Activated T-cell treated with anti-CD3 and anti-CD28 coated beads for 48 hours (primary cell): ENCODE measurements at places on chromosomes 6 and 20.
A peak's percentile ranks its signal among the peaks of the same experiment; 100 is the strongest.

GRCh38 chr6:158694913-158695312 lies 45.1 kb downstream of the SYTL3 start:
- no peak for DNase-seq

DNA sequence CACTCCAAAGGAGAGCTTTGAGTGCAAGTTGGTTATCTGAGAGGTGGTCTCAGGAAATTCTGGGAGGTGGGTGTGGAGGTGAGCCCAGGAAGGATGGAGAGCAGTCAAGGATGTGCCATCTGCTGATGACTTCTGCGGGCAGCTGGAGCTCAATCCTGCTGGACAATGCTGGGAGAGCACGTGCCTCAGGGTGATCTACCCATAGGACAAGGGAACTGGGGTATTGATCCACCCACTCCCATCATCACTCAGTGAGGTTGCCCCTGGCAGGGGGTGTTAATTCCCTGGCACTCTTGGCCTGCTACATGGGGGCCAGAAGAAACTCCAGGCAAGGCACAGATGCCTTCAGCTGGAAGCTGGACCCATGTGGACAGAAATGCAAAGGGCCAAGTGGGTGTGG lies 7.1 kb upstream of the ZBP1 start:
- no peak for DNase-seq

DNA sequence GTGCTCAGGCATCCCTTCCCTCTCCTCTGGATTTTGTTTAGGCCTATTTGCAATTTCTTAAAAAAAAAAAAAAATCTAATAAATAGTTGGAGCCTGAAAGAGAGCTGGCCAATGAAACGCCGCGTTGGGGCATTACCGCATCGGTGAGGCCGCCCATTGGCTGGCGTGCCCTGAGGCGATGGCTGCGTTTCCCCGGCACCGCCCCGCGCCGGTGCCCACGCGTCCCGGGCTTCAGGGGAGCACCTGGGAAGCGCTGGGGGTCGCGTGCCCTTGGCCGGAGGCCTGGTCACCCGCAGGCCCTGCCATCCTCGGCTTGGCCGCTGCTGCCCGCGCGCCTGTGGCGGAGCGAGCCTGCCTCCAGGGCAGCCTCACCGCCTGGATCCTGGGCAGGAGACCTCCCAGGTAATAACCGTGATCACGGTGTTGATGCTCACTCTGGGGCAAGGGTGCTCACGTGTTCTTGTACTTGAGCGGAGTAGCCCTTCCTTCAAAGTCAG lies 155.4 kb downstream of the NRN1 start:
- peak; percentile 59 for DNase-seq

GRCh38 chr6:129510950-129511349 lies 199.0 kb downstream of the ARHGAP18 start:
- no peak for DNase-seq

- DNase-seq: no peak
These were observed 55.8 kb downstream of the FOXO3 start for GRCh38 chr6:108616544-108616943.

- DNase-seq: peak; percentile 70
These were observed 722 bp downstream of the ISM1 start for GRCh38 chr20:13221673-13222318.

DNA sequence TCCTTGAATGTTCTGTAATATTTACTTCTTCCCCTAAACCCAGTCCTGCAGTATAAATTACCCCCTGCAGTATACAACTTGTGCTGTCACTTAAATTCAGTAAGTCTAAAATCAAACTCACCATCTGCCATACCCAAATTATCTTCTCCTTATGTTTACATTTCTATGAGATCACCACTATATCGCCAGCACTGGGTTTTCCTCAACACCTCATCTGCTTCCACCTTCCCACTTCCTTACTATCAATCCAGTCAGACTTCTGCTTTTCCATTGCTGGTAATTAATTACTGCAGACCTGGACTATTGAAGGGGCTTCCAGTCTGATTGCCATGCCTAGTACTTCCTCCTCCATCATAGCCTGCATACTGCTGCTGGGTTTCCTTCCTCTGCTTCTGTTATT lies 15.2 kb downstream of the EFHC1 start:
- no peak for DNase-seq

DNA sequence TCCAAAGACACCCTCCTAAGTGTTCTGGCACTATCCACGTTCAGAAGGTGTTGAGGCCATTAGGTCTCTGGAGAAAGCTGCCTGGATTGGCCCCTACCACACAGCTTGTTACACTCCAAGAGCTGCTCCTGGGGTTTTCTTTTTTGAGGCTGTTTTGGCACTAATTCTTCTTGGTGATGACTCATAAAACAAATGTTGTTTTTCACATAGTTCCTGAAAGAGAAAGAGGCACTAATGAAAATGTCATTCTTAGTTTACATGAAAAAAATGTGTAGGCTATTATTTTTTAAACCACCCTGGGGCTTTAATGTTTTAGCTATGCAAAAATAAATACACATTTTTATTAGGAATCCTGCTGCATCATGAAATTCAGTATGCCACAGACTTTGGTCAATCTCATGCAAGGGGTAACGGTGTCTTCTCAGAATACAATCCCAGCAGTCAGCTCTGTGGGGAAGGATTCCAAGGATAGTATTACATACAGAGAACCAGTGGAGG lies 38.1 kb downstream of the TBPL1 start:
- no peak for DNase-seq

GRCh38 chr6:39765508-39766065 lies 26.6 kb upstream of the DAAM2 start:
- no peak for DNase-seq

- DNase-seq: no peak
These were observed 202.2 kb upstream of the PRND start for GRCh38 chr20:4519534-4519933.

DNA sequence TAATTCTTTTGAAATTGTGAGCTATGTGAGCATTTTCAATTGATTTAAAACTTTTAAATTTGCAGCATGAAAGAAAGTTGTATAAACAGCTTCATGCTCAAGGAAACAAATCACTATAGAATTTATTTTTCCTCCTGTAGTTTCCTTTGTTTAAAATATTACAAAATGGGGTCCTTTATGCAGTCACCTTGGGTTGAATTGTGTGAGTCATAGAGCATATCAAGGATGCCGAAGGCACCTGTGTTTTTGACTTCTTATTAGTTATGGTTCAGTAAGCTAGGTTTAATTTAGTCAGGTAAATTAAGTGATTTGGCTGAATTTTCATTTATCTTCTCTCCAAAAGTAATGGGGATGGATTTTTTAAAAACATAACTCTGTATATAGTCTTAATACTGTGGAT lies 96.8 kb downstream of the BCKDHB start:
- DNase-seq: no peak

- no peak for DNase-seq
These were observed 46.9 kb upstream of the NAA20 start for GRCh38 chr20:19970256-19970765.

DNA sequence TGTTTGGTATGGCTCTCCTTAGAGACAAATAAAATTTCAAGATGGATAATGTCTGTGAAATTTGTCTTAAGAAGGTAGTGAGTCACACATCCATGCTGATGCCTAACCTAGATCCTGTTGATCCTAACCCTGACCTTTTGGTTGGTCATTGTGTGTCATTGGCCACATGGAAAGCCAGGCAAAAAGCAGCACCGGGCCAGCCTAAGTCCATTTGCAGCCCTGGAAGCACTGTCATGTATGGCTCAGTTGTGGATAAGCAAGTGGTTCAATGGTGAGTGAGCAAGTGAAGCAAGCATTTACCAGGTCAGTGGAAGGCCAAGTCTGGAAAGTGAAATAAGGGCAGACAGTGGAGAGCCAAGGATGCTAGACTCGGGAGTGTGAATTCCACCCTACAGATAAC lies 12.1 kb upstream of the XRN2 start:
- DNase-seq: no peak

DNA sequence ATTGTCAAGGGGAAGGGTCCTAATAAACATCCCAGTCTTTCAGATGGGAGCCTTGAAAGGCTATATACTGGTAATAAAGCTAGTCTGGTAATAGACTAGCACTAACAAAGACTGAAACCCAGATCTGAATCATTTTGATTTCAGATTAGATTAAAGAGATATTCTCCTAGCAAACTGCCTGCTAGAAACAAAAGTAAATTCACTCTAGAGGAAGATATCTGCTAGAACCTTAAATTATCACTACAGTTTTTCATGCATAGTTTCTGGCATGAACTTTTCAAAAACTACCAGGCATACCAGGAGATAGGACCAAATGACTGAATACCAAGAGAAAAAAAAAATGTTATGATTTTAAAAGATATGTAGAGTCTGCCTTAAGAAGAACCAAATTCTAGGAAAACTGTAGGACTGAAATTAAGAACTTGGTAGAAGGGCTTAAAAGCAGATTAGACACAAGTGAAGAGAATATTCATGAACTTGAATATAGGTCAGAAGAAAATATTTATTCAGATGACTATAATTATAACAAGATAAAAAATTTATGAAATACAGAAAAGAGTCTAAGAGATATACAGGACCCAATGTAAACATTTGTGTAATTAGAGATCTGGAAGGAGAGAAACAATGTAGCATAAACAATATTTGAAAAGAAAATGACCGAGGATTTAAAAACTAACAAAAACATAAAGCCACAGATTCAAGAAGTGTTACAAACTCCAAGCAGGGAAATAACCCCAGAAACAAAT lies 141.6 kb downstream of the FOXO3 start:
- DNase-seq: no peak

DNA sequence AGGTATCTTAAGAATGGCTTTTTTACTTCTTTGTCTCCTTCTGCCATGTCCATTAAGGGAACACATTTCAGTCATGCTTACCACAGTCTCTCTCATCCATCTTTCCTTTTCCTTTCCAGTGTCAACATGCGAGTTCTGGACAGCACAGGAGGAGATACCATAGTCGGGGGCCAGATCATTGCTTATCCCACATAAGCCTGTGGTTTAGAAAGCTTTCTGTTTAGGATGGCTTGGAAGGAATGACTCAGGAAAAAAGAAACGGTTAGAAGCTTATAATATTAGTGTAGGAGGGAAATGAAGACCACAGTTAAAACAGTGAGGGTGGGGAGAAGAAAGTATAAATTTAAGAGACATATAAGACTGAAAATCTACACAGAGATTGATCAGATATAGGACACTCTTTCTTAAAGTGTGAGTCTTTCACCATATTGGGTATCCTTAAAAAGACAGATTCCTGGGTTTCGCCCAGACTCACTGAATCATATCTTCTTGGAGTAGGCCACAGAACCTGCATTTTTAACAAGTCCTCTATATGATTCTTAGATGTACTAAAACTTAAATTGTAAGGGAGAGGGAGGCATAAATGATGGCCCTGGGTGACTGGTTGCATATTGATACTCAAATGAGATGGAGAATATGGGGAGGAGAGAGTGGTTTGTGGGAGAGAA lies 36.1 kb downstream of the DSE start:
- no peak for DNase-seq

- DNase-seq: no peak
These were observed 59.0 kb downstream of the THEMIS start for GRCh38 chr6:127841811-127842210.

GRCh38 chr20:13461849-13462458 lies 176.8 kb downstream of the TASP1 start:
- no peak for DNase-seq

- no peak for DNase-seq
These were observed 101.6 kb downstream of the DST start for GRCh38 chr6:56541030-56541600.

- no peak for DNase-seq
These were observed 420 bp upstream of the BTN2A1 start for GRCh38 chr6:26457264-26457805.

GRCh38 chr6:129662406-129662766 lies 47.6 kb downstream of the ARHGAP18 start:
- DNase-seq: no peak

DNA sequence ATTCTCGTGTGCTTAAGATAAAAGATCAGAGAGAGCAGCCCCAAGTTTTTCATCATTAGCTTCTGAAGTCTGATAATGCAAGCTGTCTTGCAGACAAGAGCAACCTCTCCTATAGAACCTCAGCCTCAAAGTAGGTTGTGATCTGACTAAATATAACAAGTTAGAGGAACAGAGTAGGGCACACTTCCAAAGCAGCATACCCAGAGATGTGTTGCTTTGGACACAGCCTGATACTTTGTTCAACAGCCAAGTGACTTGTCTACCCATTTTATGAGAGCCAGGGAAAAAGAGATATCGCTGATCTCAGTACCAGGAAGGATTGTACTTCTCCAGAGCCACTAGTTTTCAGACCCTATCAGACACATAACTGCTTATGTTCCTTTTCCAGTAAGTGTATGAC lies 44.2 kb upstream of the OPRM1 start:
- DNase-seq: no peak
